ENCODE measurements at places on chromosomes 2 and 18. TPM values are rescaled to one million over a fixed set of nuclear protein-coding genes. Genes with fewer than 3 reads are reported as not detected.

The MYO5B gene
- total RNA-seq: 0.12 TPM

The FOXD4L1 gene
- total RNA-seq: 0.32 TPM

The CNDP1 gene
- total RNA-seq: not detected

The TMEM127 gene
- 29.7 TPM for total RNA-seq

The IL37 gene
- not detected for total RNA-seq

The COL5A2 gene
- total RNA-seq: 0.08 TPM

The SPC25 gene
- total RNA-seq: 17.9 TPM

The RAMP1 gene
- 21.1 TPM for total RNA-seq

The TRPM8 gene
- total RNA-seq: not detected
